ENCODE measurements at places on chromosomes 16 and 17.

GRCh38 chr16:88456356-88457292, 3.5 kb downstream of the ZFPM1 start:
- no peak for DNase-seq

DNA sequence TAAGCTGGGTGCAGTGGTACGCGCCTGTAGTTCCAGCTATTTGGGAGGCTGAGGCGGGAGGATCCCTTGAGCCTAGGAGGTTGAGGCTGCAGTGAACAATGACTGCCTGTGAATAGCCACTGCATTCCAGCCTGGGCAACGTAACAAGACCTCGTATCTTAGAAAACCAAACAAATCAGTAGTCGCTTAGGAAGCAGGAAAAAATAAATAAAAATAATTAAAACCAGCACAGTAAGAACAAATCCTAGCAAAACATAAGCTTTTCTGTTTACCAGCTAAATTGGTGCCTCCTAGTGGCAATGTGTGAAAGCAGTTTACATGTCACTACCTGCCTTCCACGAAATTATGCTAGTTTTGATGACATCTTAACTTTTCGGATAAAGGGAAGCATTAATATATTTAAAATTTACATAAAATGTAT, 1.3 kb downstream of the ARMC5 start:
- no peak for DNase-seq

- DNase-seq = no peak
Measured at GRCh38 chr16:8430401-8430800, 159.9 kb downstream of the TMEM114 start.

- no peak for DNase-seq
Measured at GRCh38 chr17:78269955-78270381, 38.5 kb downstream of the TMEM235 start.
